ENCODE measurements at places on chromosomes 3 and 15.

DNA sequence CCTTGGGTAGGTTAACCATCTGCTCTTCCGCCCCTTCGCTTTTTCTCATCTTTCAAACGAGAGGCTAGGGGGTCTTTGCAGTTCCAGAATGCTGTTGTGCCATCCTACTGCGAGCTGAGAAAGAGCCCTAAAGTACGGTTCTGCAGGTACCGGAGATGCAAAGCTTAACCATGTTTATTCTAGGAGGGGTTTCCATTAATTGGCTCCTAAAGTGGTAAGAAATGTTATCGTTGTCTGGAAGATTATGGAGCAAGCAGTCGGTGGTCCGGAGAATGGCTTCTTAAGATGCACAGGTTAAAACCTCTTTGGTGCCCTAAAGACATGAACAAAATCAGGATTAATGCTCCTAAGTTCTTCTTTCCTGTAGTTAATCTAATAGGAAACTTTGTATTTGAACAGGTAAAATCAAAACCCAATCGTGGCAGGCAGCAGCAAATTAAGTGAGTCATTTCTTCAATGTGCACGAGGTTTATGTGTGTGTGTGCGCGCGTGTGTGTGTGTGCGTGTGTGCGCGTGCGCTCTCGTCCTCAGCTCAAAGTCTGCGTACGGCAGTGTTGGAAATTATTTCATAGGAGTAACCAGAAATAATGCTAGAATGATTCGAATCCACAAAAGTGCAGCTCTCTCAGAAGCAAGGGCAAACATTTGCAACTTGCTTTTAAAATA is 772 bp downstream of the FAM81A start:
- no peak for DNase-seq

- DNase-seq: no peak
Observed at GRCh38 chr3:158810823-158811724, 9.2 kb downstream of the MFSD1 start.

DNA sequence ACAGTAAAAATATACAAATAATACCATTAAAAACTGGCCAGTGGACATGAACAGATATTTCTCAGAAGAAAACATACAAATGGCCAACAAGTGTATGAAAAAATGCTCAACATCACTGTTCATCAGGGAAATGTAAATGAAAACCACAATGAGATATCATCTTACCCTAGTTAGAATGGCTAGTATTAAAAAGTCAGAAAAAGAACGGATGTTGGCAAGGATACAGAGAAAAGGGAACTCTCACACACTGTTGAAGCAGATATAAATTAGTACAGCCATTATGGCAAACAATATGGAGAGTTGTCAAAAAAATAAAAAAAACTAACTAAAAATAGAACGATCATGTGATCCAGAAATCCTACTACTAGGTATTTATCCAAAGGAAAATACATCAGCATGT is 222.7 kb upstream of the NAALADL2 start:
- no peak for DNase-seq

GRCh38 chr3:144237351-144237750 is 265.7 kb downstream of the DIPK2A start:
- no peak for DNase-seq

DNA sequence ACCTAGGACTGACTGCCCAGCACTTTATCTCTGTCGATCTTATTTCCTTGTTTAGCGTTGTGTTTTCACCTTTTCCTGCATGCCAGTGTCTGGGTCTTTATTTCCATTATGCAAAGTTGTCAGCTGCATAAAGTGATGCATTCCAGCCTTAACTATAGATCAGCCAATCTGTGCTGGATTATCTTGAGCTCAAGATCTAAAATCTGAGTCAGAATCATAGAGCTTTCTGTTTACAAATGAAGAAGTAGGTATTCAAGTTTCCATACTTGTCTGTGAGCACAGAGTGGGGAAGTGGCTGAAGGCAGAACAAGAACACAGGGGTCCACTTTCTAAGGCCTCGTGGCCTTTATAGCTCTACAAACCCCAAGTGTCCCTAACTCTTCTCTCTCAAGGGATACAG is 82.4 kb upstream of the PLCL2 start:
- no peak for DNase-seq

- DNase-seq: no peak
Observed at GRCh38 chr3:172221547-172221946, 182.2 kb downstream of the FNDC3B start.

- peak; percentile 55 for DNase-seq
Observed at GRCh38 chr3:30199096-30199759, 407.2 kb upstream of the TGFBR2 start.

DNA sequence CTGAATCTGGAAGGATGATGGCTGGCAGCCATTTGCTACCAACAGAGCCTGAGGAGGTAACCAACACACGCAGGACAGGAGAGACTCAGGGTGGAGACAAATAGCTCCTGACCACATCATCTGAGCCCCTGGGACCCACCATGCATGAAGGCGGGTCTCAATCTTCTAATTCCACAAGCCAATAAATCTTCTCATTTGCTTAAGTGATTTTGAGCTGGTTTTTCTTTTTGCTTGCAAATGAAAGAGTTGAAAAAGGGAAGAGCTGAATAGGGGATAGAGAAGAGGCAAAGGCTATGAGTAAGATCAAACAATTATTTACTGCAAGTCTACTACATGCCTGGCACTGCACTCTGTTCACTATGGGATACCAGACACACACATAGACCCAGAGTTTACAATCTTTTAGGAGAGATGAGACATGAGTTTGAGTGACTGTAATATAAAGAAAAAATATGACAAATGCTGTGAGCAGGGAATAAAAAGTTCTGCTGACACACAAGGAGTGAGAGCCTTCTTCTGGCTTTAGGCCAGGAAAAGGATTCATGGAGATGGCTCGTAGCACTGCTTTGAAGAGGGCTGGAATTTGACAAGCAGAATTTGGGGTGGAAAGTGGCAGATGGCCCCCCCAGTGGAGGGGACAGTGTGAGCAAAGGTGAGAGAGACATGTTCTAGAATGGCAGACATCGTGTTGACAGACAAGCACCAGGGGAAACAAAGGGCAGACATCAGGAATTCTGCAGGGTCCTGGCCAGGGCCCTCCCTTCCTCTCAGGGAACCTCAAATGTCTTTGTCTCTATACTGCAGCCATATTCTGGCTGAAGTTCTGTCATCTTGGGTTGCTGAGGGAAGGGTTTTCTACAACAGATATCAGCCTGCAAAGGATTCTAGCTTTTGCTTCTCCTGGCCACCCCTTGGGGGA is 69.8 kb upstream of the WNT5A start:
- DNase-seq: no peak

DNA sequence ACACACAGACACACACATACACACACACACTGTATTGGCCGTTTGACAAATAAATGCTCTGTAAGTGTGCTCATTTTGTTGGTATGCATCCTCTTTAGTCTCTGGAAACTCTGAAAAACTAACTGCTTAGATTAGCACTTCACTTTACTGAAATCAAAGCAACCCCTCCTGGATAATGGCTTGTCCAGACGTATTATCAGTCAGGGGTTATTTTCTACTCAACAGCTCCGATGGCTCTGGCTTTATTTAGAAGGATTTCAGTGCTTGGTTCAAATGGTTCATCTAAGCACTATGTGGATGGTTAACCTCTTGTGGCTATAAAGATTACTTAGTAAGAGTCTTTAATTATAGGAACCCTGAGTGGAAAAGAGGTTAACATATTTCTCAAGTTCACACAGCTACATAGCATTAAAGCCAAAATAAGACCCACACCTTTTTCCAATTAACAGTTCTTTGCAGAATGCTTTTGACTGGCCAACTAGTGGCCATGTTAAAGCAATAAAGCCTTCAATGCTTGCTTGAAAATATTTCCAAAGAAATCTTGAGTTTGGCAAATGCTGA is 516.1 kb upstream of the NAALADL2 start:
- no peak for DNase-seq

- DNase-seq: no peak
Observed at GRCh38 chr3:65277798-65278197, 590.0 kb upstream of the ADAMTS9 start.

DNA sequence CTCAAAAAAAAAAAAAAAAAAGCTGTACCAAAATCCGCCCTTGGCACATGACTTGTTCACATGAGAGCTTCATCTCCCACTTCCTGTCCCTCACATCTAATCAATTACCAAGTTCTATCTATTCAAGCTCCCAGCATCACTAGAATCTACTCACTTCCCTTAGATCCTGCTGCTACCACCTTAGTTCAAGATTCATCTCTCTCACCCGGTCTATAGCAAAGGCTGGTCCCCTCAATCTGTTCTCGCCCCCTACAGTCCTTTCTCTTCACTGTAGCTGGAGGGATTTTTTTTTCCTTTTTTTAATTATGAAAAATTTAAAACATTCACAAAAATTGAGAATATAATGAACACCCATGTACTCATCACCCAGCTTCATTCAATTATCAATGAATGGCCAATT is 16.7 kb upstream of the GPR160 start:
- DNase-seq: no peak
